Astrocyte (in vitro differentiated cells and primary cell): ENCODE measurements at places on chromosomes 2 and 18. TPM values are rescaled to one million over a fixed set of nuclear protein-coding genes. Genes with fewer than 3 reads are reported as not detected.

The POTEC gene
- total RNA-seq = not detected in 2 replicates

The NR4A2 gene
- total RNA-seq = 1.2 and 1.3 TPM in 2 replicates

The APCDD1 gene
- total RNA-seq = 4.4 and 5.4 TPM in 2 replicates

The NEUROD1 gene
- not detected in 2 replicates for total RNA-seq
